ENCODE measurements at places on chromosomes 6 and 20.
A peak's percentile ranks its signal among the peaks of the same experiment; 100 is the strongest.

DNA sequence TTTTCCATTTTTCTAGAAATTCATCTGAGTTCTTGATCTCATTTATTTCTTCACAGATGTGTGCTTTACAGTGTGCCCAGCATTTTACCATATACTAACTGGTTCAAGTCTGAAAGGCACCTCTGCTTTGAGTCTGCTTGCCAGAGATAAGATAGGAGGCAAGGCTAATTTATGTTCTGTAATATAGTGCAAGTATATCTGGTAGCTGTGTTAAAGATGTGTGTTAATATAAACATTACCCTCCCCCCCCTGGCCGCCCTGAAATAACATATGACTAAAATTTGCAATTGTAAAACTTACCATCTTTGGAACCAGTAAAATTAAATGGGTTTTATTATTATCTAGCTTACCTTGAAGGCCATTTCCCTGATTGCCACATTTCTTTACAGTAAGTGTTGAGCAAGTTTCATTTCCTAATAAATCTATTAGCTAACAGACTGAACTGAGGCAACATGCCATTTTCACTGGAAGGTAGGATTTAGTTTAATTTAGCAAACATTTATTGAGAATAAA lies 2.7 kb downstream of the FBXO9 start:
- DNase-seq = no peak

DNA sequence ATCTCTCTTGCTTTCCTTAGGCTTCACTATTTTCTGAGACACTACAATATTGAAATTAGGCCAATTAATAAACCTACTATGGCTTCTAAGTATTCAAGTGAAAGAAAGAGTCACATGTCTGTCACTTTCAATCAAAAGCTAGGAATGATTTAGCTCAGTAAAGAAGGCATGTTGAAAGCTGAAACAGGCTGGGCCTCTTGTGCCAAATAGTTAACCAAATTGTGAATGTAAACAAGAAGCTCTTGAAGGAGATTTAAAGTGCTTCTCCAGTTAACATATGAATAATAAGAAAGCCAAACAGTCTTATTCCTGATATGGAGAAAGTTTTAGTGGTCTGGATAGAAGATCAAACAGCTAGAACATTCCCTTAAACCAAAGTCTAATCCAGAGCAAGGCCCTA lies 236.3 kb downstream of the OTOR start:
- DNase-seq = no peak

- no peak for DNase-seq
Measured at GRCh38 chr6:69392745-69393144, 404.1 kb downstream of the LMBRD1 start.

GRCh38 chr6:108578166-108578565 lies 17.4 kb downstream of the FOXO3 start:
- DNase-seq = no peak

DNA sequence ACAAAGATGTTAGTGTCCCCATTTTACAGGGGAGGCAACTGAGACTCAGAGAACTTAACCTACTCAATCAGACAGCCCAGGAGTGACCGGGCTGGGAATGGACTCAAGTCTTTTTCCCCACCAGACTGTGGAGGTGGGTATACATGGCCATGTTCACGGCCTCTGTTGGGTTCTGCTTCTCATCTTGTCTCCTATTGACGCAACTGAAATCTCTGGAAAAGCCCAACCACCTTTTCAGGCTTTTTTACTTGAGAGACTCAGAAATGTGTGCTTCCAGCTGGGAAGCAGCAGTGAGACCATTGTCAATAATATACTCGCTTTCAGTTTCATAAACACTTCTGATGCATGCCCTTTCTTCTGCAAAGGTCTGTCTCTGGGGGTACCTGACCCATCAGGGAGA lies 70.7 kb downstream of the SOBP start:
- no peak for DNase-seq

- no peak for DNase-seq
Measured at GRCh38 chr6:37396571-37397180, 36.3 kb upstream of the CMTR1 start.

GRCh38 chr6:57215260-57215659 lies 6.8 kb downstream of the RAB23 start:
- no peak for DNase-seq

- DNase-seq = no peak
Measured at GRCh38 chr6:152323376-152323775, 313.8 kb downstream of the SYNE1 start.

GRCh38 chr6:4884646-4885340 lies 108.6 kb downstream of the CDYL start:
- DNase-seq = no peak

DNA sequence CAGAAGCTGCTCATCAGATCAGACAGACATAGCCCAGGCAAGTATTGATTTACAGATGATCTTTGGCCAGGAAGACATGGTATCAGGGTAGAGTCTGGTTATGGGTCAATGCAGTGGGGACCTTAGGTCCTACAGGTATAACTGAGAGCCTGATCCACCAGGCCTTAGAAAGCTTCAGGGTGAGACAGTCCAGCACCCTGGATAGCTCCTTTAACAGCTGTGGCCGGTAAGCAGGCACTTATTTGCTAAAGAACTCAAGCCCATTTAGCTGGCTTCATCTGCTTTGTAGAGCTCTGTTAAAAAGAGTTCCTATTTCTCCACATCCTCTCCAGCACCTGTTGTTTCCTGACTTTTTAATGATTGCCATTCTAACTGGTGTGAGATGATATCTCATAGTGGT lies 39.6 kb downstream of the ESR1 start:
- no peak for DNase-seq

DNA sequence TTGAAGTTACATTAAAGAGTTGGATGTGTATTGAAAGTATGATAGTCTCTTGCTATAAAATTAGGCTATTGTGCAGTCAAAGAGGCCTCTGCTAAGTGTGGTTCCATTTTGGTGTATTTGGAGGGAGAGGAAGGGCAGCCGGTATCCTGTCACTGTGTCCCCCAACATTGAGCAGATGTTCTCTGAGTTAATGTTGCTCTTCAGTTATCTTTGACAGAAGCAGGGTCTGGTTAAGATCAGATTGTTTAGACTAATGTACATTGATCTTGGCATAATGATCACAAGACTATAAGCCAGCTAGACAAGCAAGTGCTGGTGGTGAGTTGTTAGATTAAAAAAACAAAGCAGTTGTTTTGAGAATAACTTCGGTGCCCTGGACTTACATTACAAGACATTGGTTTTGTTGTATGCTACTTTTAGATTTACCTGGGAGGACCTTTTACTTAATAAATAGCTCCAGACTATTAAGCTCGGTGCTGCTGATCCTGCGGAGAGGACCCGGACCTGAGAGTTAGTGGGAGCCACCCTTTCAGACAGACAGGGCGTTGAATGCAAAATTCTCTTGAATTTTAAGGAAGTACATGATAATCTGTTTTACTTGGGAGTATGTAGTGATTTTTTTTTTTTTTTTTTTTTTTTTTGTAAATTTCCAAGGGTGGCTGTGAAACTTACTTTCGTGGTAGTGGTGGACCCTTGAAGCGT lies 97.8 kb downstream of the JARID2 start:
- no peak for DNase-seq

- DNase-seq = no peak
Measured at GRCh38 chr20:62688083-62688482, 20.6 kb upstream of the NTSR1 start.

GRCh38 chr6:33895296-33895695 lies 91.5 kb upstream of the MLN start:
- DNase-seq = no peak

- no peak for DNase-seq
Measured at GRCh38 chr6:55758156-55758937, 117.0 kb downstream of the BMP5 start.

GRCh38 chr6:164826831-164827468 lies 482.5 kb downstream of the C6orf118 start:
- peak; percentile 90 for DNase-seq

DNA sequence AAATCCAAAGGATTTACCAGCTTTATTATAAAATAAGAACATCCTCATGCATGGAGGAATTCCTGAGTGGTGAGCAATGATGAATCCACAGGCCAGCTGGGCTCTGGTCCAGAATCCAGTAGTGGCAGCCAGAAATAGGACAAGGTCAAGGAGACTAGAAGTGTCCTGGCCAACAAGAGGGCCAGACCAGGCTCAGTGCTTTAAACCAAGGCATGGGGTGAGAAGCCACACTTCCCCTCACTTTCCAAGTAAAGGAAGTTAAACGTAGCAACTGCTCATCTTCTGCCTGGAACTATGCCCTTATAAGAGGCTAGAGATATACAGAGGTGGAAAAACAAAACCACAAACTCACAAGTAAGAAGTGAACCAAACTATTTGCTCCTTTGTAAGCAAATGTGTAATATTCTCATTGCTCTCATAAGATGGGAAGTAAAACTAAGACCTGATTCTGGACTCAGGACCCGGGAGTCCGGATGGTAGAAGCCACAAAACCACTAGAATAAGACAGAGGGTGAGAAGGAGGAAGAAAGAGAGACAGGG lies 253.2 kb downstream of the UST start:
- DNase-seq = no peak

- no peak for DNase-seq
Measured at GRCh38 chr6:116326181-116326671, 44.5 kb upstream of the DSE start.

DNA sequence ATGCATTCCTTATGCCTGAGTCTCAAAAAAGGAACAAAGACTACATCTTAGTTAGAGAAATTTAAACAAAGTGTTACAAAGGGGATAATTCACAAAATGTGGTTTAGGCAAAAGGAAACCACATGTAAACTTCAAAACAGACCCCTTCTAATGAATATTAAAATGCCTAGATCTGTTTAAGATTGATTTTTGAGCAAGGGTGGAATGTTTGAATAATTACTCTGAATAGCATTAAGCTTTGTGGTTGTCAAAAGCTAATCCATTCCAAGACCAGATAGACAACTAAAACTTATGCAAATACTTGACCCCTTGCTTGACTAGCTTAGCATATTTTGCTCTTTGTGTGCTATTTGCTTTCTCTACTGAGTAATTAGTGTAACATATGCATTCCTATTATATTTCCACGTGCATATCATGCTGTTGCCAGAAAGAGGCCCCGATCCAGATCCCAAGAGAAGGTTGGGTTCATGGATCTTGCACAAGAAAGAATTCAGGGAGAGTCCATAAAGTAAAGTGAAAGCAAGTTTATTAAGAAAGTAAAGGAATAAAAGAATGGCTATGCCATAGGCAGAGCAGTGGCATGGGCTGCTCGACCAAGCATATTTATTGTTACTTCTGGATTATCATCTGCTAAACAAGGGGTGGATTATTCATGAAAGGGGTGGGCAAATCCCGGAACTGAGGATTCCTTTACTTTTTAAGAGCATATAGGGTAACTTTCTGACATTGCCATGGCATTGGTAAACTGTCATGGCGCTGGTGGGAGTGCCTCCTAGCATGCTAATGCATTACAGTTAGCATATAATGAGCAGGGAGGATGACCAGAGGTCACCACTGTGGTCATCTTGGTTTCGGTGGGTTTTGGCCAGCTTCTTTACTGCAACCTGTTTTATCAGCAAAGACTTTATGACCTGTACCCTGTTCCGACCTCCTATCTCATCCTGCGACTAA lies 1193.4 kb upstream of the EYS start:
- DNase-seq = no peak

DNA sequence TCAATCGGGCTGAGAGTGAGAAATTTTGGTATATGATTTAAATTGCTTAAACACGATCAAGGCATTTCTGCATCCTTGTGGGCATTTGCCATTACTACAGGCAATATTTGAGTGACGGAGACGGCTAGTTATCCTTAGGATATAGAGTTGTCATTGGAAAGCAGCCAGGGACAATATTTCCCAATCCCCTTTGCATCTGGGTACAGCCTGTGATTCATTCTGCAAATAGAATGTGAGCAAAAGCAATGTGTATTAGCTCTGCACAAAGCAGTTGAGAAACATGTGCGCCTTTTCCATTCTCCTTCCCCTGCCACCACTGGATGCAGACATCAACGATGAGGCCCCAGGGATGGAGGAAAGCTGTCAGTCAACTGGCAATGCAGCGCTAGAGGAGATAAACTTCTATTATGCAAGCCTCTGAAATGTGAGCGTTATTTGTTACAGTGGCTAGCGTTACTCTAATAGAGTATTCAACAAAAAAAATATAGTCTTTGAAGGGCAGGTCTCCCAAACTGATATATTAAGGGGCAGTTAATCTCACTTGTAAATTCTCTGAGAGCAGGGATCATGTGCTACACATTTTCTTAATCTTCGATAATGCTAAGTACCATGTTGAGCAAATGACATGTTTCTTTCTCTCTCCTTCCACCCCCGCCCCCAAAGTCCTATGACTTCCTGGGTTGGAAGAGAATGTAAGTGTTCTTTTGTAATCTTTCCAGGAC lies 37.1 kb upstream of the NCOA3 start:
- DNase-seq = no peak

DNA sequence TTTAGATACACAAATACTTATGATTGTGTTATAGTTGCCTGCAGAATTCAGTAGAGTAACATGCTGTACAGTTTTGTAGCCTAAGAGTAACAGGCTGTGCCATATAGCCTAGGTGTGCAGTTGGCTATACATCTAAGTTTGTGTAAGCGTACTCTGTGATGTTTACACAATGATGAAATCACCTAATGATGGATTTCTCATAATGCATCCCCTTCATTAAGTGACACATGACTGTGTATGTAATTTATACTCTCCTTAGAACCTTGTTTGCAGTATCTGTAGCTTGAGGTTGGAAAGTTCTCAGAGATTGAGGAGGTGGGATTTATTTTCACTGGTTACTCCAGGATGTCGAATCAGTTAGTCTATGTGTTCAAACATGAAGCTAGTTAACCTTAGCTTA lies 67.0 kb upstream of the TMEM30A start:
- no peak for DNase-seq

GRCh38 chr6:107144014-107144413 lies 28.7 kb upstream of the BEND3 start:
- DNase-seq = no peak
